ENCODE measurements at places on chromosomes 2 and 18.

DNA sequence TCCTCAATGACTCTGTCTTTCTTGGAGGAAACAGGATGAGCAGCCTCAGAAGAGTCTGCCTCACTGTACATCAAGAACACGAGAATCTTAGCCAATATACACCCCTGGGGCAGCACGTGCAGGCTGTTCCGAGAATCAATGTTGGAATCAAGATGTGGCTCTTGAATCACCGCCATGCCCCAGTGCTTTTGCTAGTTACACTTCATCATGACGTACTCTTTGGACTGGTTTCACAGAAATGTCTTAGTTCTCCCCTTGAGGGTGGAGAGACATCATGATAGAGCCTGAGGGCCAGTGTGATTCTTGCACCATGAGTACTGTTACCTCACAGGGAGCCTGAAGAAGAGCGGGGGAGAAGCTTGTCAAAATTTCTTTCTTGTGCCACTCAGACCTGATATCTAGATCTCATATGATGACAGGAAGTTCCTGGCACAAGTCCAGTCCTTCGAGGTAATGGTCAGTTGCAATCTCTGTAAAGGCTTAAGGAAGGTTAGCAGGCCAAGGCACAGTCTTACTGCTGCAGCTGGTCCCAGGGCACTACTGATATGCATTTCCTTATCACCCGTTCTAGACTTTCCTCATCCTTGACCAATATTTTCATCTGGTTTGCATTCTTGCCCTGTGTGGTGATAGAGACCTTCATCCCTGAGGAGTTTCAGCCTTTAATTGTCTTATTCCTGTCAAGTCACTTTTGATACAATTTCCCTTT lies 28.2 kb upstream of the STAT4 start:
- no peak for DNase-seq

DNA sequence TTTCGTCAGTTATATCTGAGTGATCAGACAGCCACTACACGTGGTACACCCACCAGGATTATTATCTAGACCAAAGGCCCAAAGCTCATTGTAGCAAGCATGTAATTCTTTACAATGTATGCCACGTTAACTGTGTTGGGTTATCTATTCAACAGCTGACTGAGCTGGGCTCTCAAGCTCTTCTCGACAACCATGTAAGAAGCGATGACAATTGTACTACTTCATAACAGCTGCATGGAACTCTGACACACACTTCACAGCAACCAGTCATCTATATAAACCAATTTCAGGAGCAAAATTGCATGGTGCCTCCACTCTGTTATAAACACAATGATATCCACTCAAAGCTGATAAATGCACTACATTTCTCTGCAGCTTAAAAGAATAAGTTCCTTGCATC lies 701.8 kb downstream of the NR4A2 start:
- DNase-seq, result no peak

DNA sequence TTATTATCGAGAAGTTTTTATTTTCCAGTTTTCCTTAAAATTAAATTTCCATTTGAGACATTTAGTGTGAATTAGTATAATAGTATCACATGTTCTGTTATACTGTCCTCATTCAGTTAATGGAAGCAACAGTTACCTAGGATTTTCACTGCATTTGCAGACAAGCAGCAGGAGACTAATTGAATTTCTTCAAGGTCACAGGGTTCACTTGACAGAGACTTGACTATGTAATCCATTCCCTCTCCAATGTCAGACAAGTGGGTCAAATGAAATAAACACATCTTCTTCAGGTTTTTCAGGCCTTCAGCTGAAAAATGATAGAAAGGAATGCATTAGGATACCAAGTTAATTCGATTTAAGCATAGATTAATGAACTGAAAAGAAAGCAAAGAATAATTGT lies 26.7 kb downstream of the NLRC4 start:
- no peak for DNase-seq

DNA sequence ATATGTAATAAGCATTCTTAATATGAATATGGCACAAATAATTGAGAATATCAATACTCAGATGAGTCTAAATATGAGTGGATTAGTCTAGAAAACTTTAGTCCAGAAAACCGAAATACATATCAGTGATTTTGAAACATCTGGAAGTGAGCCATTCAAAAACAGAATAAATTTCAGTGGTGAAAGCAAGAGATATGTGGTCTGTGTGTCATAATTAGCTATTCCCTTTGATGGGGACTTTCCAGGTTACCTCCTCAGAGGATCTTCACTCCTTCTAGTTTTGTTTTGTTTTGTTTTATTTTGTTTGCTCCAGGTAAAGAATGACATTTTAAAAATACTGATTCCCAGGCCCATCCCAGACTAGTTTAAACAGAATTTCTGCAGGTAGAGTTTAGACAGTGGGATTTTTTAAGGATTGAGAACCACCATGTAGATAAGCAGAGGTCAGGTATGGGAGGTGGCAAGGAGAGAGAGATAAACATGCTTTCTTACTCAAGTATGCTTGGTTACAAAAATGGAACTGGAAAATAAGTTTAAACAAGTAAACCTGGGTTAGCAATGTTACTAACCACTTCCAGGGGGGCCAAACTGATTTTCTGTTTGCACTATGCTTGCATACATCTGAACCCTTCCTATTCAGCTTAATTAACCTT lies 70.7 kb downstream of the NABP1 start:
- no peak for DNase-seq

DNA sequence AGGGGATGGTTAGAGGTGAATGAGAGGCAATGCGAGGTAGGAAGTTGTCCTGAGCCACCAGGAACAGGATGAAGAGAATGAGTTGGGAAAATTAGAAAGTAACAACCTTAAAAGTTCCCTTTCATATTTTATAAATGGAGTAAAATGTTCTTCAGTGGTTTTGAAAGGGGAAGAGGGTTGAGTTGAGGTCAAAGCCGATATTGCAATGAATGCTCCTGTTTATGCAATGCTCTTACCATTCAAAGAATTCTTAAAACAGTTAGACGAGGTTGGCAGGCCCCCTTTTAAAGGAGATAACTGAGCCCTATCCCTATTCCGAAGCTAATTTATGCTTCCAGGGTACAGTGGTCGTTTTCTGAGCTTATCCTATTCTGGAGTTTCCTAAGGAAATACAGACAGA lies 2110.3 kb upstream of the CELF4 start:
- no peak for DNase-seq

Data from iPS DF 6.9 (cell line).